Osteocyte (in vitro differentiated cells): ENCODE measurements at places on chromosomes 2 and 18. TPM values are rescaled to one million over a fixed set of nuclear protein-coding genes. Genes with fewer than 3 reads are reported as not detected.

The REG1B gene
- total RNA-seq = not detected in 2 replicates

- no peak for DNase-seq
- H3K36me3 ChIP-seq = no peaks in the 10 kb centered on the region
- H3K4me3 ChIP-seq = no peak overlapping the region
- no peaks in the 10 kb centered on the region for H3K4me1 ChIP-seq
Measured at GRCh38 chr2:16900405-16901025, 234.9 kb upstream of the CYRIA start.

- H3K27ac ChIP-seq = no peak overlapping the region
- peaks cover 23% of the 10 kb centered on the region for H3K4me1 ChIP-seq
- H3K27me3 ChIP-seq = no peaks in the 10 kb centered on the region
- DNase-seq = no peak
- no peak overlapping the region for H3K4me3 ChIP-seq
- H3K36me3 ChIP-seq = no peaks in the 10 kb centered on the region
Measured at GRCh38 chr2:63819256-63819655, 22.4 kb upstream of the UGP2 start.

GRCh38 chr2:38163006-38163405 lies 87.1 kb upstream of the CYP1B1 start:
- H3K4me1 ChIP-seq = peaks cover 19% of the 10 kb centered on the region
- peaks cover 2% of the 10 kb centered on the region for H3K27me3 ChIP-seq
- H3K36me3 ChIP-seq = no peaks in the 10 kb centered on the region
- no peak for DNase-seq
- no peak overlapping the region for H3K27ac ChIP-seq

DNA sequence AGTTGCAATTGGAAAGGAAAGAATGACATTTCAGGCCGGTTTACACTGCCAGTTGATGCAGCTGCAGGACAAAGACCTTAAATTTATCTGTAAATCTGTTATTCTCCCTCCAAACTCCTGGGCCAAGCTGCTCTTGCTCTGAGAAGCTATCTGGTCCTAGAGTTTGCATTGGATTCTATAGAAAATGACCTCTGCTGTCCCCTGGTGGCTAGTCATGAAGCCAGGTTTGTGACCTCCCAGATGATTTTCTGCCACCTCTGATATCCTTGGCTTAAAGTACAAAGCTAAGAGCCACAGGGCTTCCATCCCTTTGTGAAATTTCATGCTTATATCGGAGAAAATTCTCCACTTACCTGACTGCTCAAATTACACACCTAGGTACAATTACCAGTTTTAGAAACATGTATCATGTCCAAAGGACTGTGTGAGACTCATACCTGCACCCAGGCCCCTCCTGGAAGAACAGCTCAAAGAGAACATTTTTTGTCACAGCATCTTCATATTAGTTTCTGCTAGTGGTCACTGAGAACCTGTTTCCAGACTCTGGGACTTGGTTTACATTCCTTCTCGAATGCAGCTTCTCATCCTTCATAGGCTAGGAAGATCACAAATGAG lies 28.9 kb upstream of the IER3IP1 start:
- H3K27me3 ChIP-seq = peaks cover 61% of the 10 kb centered on the region
- no peaks in the 10 kb centered on the region for H3K36me3 ChIP-seq
- H3K4me3 ChIP-seq = no peak overlapping the region
- no peak overlapping the region for H3K27ac ChIP-seq
